ENCODE measurements at places on chromosomes 5 and 9. TPM values are rescaled to one million over a fixed set of nuclear protein-coding genes. Genes with fewer than 3 reads are reported as not detected.
A peak's percentile ranks its signal among the peaks of the same experiment; 100 is the strongest.

DNA sequence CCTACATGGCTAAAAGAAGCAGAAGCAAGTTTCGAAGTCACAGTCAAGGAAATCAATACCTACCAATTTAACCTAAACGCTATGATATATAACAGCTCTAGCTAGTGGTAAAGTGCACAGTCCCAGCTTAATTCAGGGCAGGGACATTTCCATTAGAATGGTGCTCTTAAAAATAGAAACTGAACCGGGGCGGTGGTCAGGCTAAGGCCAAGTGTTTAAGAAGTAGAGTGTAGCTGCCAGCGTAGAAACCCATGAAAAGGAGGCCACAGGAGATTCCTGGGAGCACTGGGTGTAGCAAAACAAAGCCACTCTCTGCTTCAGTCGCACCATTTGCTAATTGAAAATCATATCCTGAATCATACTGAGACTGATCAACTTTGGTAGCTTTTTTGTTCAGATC is 28.8 kb downstream of the PPIC start:
- no peaks in the 10 kb centered on the region for H3K4me1 ChIP-seq
- H3K27me3 ChIP-seq, result no peaks in the 10 kb centered on the region
- no peak overlapping the region for H3K27ac ChIP-seq
- H3K36me3 ChIP-seq, result no peaks in the 10 kb centered on the region
- no peak for ATAC-seq
- H3K4me3 ChIP-seq, result no peak overlapping the region

GRCh38 chr9:19812194-19812593 is 23.4 kb upstream of the SLC24A2 start:
- H3K4me1 ChIP-seq, result no peaks in the 10 kb centered on the region
- peaks cover 7% of the 10 kb centered on the region for H3K27me3 ChIP-seq
- no peak for ATAC-seq
- no peak overlapping the region for H3K27ac ChIP-seq
- H3K4me3 ChIP-seq, result no peak overlapping the region

GRCh38 chr5:146630472-146630871 is 114.5 kb upstream of the GPR151 start:
- no peaks in the 10 kb centered on the region for H3K27me3 ChIP-seq
- no peaks in the 10 kb centered on the region for H3K36me3 ChIP-seq
- H3K4me3 ChIP-seq, result no peak overlapping the region
- H3K27ac ChIP-seq, result no peak overlapping the region
- H3K4me1 ChIP-seq, result no peaks in the 10 kb centered on the region
- ATAC-seq, result no peak

- H3K27ac ChIP-seq, result peak overlapping the region; percentile 95
- H3K27me3 ChIP-seq, result no peaks in the 10 kb centered on the region
- H3K36me3 ChIP-seq, result peaks cover 26% of the 10 kb centered on the region
- ATAC-seq, result peak; percentile 57
Observed at GRCh38 chr5:173615884-173616576, 420 bp downstream of the BOD1 start.

GRCh38 chr5:152262667-152263066 is 142.4 kb downstream of the NMUR2 start:
- no peak for ATAC-seq
- no peaks in the 10 kb centered on the region for H3K36me3 ChIP-seq
- no peaks in the 10 kb centered on the region for H3K27me3 ChIP-seq
- no peaks in the 10 kb centered on the region for H3K4me1 ChIP-seq
- no peak overlapping the region for H3K27ac ChIP-seq

DNA sequence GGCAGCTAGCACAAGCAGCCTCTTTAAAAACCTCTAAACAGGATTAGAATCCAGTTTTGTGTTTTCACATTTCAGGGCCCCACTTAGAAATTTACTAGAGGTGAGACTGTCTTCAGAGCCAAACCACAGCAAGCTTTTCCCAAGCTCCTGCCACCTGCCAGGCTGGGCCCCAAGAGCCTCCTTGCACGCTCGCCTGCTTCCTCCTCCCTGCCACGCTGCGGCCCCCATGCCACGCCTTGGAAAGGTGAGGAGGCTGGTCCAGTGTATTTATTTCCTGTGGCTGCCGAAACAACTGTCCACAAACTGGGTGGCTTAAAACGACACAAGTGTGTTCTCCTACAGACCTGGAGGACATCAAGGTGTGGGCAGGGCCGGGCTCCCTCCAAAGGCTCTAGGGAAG is 43.4 kb downstream of the NKX2-5 start:
- no peaks in the 10 kb centered on the region for H3K4me1 ChIP-seq

DNA sequence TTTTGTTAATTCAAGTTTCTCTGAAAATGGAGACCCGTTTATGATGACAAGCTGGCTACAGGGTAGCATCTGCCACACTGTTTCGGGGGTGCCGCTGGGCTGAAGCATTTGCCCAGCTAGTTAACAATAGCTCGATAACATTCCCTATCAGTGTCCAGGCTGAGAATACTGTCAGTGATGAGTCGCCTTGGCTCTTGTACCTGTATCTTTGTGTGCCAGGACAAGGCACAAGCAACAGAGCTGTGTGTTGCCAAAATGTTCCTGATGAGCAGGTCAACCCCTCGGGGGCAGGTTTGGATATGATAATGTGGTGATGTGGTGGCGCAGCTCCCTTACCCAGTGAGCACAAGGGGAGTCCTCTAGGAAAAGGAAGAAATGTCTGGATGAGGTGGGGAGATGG is 7.0 kb downstream of the TGFBI start:
- H3K4me1 ChIP-seq, result no peaks in the 10 kb centered on the region
- no peaks in the 10 kb centered on the region for H3K27me3 ChIP-seq
- no peak overlapping the region for H3K27ac ChIP-seq
- H3K4me3 ChIP-seq, result no peak overlapping the region

DNA sequence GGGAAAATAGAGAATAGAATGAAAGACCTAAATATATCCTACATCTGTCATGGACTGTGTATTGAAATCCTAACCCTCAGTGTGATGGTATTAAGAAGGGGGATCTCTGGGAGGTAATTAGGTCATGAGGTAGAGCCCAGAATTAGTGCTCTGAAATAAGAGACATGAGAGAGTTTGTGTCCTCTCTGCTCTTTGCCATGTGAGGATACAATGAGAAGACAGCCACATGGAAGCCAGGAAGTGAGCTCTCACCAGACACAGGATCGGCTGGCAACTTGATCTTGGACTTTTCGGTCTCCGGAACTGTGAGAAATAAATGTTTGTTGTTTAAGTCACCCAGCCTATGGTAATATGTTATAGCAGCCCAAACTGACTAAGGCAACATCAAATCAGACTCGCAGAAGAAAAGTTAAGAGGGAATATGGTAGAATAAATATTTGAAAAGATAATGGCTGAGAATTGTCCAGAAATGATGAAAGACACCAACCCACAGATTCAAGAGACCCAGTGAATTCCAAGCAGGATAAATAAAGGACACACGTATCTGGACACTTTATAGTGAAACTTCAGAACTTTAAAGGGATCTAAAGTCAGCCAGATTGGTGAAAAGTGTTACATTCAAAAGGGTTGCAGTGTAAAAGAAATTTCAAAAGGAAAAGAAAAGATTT is 12.7 kb upstream of the SLC36A1 start:
- H3K36me3 ChIP-seq, result no peaks in the 10 kb centered on the region
- no peaks in the 10 kb centered on the region for H3K27me3 ChIP-seq
- no peak overlapping the region for H3K27ac ChIP-seq
- ATAC-seq, result no peak
- H3K4me3 ChIP-seq, result no peak overlapping the region

- H3K4me1 ChIP-seq, result no peaks in the 10 kb centered on the region
- no peaks in the 10 kb centered on the region for H3K36me3 ChIP-seq
- H3K4me3 ChIP-seq, result no peak overlapping the region
- H3K27me3 ChIP-seq, result no peaks in the 10 kb centered on the region
- no peak for ATAC-seq
Observed at GRCh38 chr5:40093550-40093949, 586.2 kb upstream of the PTGER4 start.

DNA sequence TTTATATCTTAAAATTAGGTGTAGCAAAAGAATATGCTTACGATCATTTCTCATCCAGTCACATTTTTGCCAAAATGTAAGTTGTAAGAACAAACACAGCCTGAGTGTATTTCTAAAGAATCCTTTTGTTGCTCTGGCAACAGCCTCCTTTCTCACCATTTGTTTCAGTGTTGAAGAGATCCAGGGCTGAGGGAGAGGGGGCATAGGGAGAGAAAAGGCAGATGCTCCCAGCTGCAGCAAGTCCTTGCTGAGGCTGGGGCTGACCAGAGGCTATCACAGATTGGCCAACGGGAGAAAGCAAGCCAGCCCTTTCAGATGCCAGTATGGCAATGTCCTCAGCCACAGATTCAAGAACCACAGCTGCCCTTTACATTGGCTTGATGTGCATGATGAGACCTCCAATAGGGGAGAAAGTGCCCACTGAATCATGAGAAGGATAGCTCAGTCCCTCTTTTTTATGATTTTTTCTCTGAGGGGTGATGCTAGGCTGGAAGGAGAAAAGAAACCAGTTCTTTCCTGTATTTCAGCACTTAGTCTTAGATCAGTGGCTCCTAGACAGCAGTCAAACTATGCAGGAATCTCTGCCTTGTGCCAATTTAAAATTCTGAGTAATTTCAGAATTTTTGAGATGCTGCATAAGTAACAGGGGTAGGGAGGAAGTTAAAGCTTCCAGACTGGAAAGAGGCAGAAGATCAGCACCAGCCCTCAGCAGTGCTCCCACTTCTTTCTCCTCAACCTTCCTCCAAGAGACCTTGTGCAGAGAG is 142.1 kb downstream of the LHFPL2 start:
- no peaks in the 10 kb centered on the region for H3K27me3 ChIP-seq
- no peak overlapping the region for H3K4me3 ChIP-seq
- peaks cover 29% of the 10 kb centered on the region for H3K4me1 ChIP-seq

- H3K27ac ChIP-seq, result no peak overlapping the region
- H3K27me3 ChIP-seq, result no peaks in the 10 kb centered on the region
- H3K36me3 ChIP-seq, result no peaks in the 10 kb centered on the region
- peaks cover 75% of the 10 kb centered on the region for H3K4me1 ChIP-seq
- H3K4me3 ChIP-seq, result no peak overlapping the region
Observed at GRCh38 chr5:132493821-132494220, 3.2 kb upstream of the IRF1 start.

DNA sequence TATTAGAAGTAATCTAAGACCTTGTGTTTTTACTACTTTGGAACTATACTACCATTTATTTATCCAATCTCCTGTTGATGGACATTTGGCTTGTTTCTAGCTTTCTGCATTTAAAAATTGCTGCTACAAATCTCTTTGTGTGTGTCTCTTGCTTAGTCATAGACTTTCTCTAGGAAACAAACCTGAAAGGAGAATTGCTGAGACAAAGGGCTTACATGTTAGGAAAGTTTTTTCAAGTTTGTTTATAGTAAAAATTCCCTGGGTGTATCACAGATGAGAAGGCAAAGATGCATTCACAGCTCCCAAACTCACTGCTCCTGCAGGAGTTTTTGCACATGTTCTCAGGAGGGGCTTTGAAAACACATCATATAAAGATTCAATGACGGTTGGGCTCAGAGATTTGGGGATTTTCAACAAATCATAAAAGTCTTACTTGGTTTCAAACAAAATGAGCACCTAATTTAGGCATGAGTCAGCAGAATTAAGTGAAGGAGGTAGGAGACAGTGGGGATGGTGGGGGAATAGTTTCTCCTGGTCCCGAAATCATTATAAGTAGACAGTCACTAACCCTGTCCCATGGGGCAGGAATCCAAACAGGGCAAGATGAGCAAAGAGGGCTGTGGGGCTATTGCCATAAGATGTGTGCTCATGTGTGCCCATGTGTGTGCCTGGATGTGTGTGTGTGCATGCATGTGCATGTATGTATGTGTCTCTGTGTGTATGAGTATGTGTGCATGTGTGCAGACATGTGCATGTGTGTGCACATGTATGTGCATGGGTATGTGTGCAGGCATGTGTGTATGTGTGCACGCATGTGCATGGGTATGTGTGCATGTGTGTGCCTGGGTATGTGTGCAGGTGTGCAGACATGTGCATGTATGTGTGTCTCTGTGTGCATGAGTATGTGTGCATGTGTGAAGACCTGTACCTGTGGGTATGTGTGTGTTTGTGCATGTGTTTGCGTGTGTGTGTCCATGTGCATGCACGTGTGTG is 43.4 kb upstream of the S1PR3 start:
- H3K4me1 ChIP-seq, result peaks cover 63% of the 10 kb centered on the region
- H3K27me3 ChIP-seq, result no peaks in the 10 kb centered on the region
- no peak for ATAC-seq
- H3K36me3 ChIP-seq, result no peaks in the 10 kb centered on the region
- H3K27ac ChIP-seq, result peak overlapping the region; percentile 85

- peak overlapping the region; percentile 85 for H3K27ac ChIP-seq
- H3K4me1 ChIP-seq, result peaks cover 2% of the 10 kb centered on the region
- H3K36me3 ChIP-seq, result no peaks in the 10 kb centered on the region
Observed at GRCh38 chr9:93205045-93205768, 21.3 kb downstream of the WNK2 start.

DNA sequence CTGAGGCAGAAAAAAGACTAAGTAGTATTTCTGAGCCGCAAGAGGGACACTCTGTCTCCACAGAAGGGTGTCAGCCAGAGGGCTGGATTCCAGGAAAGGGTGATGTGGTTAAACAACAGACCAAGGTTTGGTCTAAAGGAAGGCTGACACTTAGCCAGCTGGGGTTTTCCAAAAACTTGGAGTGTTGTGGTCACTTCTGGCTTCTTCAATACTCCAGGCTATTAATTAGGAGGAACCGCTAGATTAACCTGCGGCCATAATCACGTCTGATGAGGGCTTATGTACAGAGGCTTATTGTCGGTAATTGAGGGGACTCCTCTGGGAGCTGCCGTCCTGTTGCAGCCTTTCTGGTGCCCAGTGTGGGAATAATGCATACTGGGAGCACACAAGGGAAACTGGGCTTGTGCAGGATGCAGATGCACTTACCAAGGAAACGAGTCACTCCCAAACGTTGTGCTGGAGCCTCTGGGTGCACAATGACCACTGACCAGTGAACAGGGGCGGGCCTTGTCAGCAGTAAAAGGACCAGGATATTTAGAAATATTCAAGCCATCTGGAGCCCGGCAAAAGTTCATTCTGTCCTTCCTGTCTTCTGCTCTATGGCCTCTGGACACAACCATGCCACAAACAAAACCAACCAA is 70.2 kb upstream of the TUT7 start:
- H3K4me1 ChIP-seq, result peaks cover 7% of the 10 kb centered on the region
- H3K27me3 ChIP-seq, result no peaks in the 10 kb centered on the region
- no peaks in the 10 kb centered on the region for H3K36me3 ChIP-seq
- H3K4me3 ChIP-seq, result no peak overlapping the region
- no peak for ATAC-seq

DNA sequence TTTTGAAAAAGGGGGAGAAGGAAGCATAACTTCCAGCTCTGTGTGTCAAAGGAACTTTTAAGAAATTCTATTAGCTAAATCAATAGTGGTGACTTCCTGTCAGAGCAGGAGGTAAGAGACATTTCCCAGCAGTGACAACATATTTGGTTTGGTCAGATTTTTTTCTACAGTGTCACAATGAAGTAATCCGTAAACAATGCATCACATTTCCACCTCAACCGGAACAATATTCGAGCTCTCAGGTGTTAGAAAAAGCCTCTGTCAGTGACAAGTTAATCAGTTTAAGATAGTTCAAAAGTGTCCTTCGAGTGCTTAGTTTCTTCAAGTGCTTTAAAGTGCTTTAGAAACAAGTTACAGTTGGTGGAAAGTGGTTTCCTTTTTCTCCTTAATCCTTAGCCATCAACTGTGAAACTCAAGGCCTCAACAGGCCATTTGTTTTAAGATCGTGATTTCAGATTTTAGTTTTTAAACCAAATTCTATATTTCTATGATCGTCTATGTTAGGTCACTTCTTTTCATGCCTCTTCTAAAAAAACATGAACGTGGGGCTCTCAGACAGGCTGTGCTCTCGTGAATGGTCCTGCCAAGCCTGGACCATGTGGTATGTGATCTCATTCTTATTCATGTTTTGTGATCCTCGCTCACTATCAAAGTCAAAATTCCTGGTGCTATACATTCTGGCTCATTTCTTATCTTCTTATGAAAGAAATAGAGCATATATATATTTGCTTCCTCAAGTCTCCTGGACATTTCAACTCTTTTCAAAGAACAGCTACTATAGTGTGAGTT is 181.9 kb upstream of the HMHB1 start:
- ATAC-seq, result no peak
- no peak overlapping the region for H3K27ac ChIP-seq
- no peaks in the 10 kb centered on the region for H3K27me3 ChIP-seq

The CNTNAP3B gene
- 42.7 TPM for total RNA-seq

The PNPLA7 gene
- total RNA-seq, result 11.2 TPM

The RABL6 gene
- total RNA-seq, result 109 TPM

The TIGD6 gene
- 3.2 TPM for total RNA-seq

Measured in gastroesophageal sphincter (tissue), 4 donors.